ENCODE measurements at places on chromosomes 2 and 18.

DNA sequence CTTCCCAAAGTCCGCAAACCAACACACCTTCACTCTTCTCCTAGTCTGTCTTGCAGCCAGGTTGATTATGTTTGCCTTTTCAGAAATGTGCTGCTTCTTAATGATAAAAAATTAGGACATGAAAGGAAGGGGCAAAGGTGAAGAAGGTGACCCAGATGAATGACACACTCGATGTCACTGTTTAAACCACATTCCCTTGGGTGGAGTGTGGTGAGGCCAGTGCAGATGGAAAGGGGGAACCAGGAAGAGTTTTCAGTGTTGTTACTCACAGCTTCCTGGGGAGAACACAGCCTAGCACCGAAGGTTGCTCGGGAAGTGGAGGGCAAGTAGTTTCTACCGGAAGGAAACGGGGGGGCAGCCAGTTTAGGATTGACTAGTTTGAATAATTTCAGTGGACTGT is 57.2 kb upstream of the BOD1L2 start:
- DNase-seq: no peak

DNA sequence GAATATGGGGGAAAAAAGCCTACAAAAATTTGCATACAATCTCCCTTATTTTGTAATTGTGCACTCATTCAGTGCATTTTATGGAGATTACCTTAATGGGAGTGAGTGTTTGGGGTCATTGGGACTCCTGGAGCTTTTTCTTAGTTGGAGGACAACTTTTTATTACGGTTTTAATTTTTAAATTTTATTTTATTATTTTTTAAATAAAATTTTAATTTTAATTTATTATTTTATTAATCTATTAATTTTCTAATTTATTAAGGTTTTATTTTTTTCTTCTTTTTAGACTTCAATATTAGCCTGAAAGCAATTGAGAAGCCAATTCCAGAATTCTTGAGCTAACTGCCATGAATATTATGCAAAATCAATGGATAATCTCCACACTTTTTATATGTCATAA is 355.0 kb downstream of the SOCS6 start:
- DNase-seq: no peak

- no peak for DNase-seq
Measured at GRCh38 chr2:98382739-98383138, 36.5 kb downstream of the CNGA3 start.

GRCh38 chr2:45591073-45591472 is 20.0 kb downstream of the SRBD1 start:
- DNase-seq: no peak

DNA sequence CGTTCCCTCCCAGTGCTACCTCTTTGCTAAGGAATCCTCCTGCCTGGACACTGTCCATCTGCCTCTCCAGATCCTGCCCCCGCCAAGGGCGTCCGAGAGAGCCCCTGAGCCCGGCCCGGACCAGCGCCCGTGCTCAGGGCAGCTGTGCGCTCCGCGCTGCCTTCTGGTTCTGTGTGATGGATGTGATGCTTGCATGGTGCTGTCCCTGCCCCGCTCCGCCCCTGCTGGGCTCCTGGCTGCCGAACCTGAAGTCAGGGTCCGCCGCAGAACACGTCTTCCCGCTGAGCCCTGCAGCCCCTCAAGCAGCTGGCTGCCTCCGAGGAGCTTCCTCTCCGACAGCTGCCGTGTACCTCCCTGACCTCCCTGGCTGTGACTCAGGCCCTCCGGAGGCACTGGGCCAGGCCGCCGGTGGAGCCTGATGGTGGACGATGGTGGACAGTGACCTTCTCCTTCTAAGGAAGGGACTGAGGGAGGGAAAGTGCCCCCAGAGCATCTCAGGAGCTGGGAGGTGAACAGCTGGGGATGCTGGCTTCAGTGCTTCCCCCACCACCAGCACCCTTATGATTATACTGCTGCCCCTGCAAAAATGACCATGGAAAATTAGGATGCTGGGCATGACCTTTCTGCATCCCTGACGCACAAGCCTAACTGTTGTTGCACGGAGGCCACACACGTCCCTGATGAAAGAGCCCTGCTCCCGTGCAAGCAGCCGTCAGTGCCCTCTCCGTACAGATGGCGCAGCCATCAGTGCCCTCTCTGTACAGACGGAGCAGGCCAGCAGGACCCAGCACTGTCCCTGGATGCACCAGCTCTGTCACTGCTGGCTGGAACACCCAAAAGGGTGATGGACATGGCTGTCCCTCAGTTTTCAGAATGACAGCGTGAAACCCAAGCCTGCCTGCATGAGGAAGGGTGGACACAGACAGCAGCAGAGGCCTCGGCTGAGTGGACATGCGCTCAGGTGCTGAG is 99.3 kb downstream of the TPO start:
- DNase-seq: no peak

DNA sequence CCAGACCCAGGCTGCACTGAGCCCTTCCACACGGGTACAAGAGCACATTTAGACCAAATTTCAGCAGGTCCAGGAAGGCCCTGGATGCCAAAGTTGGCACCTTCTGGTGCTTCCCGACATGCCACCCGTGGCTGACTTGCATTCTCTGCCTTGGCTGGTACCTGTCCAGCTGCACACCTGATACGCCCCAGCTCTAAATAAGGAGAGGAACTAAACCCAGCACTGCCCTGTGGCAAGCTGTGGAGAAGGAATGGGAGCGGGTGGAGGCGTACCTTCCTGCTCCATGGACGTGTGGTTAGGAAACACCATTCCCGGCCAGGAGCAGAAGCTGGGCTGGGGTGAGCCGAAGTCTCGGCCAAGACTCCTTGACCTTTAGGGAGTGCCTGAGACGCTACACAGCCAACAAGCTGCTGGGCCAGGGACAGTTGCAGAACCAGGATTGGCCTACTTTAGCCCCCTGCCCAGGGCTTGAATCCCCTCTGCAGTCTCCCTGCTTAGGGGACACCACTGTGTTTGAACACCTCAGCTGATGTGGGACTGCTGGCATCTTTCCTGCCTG is 86.5 kb upstream of the TAF1B start:
- DNase-seq: no peak

DNA sequence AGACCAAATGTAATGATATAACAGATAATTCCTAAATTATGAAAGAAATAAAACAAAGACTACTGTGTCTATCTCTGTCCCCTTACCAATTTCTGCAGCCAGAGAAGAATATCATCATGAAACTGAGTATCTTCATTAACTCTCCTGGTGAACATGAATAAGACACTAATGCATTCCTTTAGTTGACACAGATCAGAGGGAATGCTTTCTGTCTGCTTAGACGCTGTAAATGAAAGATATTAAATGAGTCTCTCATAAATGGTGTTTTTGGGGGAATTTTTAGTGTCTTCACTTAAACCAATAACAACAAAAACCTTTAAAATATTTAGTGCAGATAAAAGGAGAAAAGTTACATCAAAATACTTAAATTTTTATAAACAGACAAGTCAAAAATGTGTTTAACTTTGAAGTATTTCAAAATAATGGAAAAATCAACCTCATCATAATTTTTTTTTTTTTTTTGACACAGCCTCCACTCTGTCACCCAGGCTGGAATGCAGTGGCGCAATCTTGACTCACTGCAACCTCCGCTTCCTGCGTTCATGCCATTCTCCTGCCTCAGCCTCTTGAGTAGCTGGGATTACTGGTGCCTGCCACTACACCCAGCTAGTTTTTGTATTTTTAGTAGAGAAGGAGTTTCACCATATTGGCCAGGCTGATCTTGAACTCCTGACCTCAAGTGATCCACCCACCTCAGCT is 16.0 kb downstream of the EPG5 start:
- no peak for DNase-seq

DNA sequence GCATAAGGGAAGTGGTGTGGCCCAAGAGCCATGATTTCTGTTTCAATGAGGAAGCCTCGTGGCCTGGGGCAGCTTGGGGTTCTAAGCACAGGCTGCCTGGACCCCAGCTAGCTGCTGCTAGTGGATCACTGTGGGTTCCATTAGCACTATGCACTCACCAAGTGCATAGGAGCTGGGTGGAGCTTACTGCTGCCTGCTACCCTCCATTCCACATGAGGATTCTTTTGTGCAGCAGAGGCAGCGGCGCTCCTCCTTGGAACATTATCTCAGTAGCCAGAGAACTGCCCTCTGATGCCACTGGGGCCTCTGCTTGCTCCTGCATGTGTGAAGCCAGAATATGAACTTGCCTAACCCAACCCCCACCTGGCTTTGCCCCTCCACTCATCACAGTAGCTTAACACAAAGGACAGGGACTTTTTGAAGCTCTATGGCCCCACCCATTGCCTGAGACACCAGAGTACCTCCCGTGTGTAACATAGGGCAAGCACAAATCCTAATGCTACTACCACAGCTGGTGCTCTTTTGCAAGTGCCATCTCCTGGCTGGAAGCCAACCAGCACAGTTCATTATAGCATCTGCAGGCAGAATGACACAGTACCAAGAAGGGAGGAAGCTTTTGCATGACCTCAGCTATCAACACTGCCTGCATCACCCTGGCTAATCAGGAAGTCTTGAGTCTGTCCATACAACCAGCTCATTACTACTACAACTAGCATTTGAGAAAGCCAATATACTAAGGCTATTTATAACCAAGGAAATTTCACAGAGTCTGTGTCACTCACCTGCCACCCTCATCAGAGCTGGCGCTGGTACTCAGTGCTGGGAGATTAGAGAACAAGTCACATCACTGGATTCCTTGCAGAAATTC is 297.0 kb upstream of the GULP1 start:
- peak; percentile 94 for DNase-seq

GRCh38 chr2:29129586-29130281 is 14.5 kb downstream of the CLIP4 start:
- no peak for DNase-seq

DNA sequence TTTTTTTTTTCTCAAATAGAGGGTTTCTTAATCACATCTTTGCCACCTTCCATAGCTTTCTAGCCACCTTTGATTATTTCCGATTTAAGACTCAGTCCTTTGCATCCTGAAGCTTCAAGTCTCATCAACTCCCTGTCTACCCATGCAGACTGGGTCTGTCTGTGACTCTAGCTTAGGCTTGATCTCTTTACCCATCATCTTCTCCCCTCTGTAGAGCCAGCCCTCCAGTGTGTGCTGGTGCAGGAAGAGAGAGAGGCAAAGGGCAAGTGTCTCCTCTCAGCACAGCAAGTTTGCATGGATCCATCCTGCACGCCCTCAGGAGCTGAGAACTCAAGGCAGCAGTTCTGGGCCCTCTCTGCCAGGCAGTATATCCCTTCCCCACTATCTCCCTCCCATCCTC is 70.4 kb downstream of the HNRNPLL start:
- no peak for DNase-seq

DNA sequence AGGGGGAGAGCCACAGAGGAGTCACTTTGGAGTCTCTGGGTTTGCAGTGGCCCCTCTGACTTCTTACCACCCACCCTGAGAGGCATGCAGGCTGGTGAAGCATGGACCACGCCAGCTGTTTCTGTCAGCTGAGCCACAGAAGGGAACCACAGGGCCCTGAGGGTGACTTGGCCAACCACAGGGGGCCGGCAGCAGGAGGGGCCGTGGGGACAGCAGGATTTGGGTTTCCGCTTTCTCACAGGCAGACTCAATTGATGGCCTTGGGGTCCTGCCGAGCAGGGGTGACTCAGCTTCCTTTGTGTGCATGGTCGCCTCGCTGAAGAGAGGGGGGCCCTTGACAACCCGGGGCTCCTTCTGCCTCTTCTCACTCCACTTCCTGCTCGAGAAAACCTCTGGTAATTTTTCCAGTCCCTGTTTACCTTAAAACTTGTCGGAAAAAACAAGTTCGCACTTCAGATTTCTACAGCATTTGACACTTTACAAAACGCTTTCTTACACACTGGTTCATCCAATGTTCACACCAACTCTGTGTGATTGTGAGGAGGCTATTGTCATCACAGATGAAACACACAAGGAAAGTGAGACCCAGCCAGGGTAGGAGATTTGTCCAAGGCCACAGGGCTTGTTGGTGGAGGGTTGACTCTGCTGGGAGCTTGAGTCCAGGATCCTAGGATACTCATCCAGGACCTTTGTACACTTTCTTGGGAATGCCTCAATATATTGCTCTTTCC is 311.2 kb downstream of the LPIN1 start:
- DNase-seq: no peak

DNA sequence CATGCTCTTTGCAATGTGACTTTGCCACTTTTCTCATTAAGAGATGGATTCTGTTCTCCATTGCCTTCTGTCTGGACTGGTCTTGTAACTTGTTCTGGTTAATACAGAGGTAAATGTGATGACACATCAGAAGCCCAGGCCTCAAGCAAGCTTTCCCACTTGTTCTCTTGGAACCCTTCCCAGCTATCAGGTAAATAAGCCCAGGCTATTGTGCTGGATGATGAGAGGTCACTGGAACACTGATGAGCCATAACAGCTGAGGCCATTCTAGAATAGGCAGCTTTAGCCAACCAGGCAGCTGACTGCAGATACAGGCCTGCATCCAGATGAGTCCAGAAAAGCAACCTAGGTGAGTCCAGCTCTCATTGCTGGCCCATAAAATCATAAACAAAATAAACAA is 1007.0 kb upstream of the ACVR2A start:
- DNase-seq: peak; percentile 70

- no peak for DNase-seq
Measured at GRCh38 chr2:221451862-221452788, 120.0 kb downstream of the EPHA4 start.

GRCh38 chr2:77458216-77458615 is 64.0 kb downstream of the LRRTM4 start:
- no peak for DNase-seq

DNA sequence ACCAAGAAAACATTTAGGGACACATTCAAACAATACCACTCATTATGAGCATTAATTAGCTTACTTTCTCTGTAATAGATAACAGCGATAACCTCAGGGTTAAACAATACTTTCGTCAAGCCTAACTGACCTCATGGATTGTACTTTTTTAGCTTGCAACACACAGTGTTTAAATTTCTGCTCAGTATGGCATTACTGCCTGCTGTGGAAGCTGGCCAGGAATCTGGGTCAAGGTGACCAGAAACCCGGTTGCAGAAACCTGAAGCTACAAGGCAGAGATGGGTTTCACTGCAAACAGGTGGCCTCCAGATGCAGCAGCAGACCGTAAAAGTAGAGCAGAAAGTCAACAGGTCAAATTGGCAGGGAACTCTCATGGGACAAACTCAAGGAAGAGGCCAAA is 123.8 kb upstream of the FHL2 start:
- DNase-seq: no peak

- no peak for DNase-seq
Measured at GRCh38 chr2:172865422-172865821, 129.8 kb downstream of the RAPGEF4 start.

All from NCI-H345 (cell line).